ENCODE measurements at places on chromosomes 4 and X.

- no peak for DNase-seq
Measured at GRCh38 chr4:86855572-86855971, 6.4 kb upstream of the SLC10A6 start.

DNA sequence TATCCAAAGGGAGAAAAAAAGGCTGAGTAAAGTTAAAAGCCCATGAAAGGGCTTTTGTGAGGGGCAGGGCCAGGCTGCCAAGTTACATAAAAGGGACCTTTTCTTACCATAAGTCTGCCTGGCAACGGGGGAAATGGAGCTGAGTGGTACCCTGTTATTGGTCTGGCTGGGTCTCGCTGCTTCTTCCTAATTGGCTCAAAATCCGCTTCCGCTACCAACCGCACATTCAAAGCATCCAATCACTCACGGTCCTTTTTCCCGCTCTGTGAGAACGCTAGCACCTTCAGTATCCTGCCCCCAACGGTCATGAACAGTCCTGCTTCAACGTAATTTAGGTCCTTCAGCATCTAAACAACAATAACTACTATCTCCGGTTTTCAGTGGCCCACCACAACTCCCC lies 611 bp downstream of the TEX11 start:
- DNase-seq = no peak

DNA sequence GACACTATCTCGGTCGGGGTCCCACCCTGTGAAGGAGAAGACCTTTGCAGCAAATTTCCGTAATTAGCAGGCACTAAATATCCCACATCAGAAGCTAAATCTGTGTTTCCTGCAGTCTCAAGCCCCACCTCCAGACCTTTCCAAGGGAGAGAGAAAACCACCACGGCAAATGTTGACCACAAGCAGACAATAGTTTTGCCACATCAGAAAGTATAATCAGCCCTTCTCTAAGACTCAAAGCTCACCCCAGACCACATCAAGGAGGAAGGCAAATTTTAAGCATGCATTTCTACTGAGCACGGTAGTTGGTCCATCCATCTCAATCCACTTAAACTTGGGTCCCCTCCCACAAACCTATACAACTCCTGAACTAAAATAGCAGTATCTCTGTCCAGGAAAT lies 398.5 kb downstream of the GPM6A start:
- no peak for DNase-seq

GRCh38 chr4:20764366-20764992 lies 64.2 kb downstream of the PACRGL start:
- no peak for DNase-seq

DNA sequence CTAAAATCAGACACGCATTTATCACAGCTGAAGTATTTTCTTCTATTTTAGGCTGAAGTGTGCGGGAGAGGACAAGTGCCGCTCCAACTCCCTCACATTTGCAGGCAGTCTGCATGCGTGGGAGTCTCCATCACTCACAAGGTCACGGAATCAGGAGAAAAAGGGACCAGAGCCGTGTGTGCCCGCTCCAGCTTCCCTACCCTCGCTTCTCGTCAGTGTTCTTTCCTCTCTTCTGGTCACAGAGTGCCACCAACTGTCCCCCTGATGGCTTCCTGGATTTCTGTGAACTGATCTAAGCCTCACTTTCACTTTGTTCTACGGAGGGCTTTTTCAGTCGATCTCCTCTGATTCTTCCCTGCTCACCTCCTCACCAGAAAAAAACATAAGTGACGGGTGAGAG lies 407.4 kb upstream of the AADAT start:
- DNase-seq = no peak

- no peak for DNase-seq
Measured at GRCh38 chr4:48795108-48795507, 15.0 kb upstream of the FRYL start.

DNA sequence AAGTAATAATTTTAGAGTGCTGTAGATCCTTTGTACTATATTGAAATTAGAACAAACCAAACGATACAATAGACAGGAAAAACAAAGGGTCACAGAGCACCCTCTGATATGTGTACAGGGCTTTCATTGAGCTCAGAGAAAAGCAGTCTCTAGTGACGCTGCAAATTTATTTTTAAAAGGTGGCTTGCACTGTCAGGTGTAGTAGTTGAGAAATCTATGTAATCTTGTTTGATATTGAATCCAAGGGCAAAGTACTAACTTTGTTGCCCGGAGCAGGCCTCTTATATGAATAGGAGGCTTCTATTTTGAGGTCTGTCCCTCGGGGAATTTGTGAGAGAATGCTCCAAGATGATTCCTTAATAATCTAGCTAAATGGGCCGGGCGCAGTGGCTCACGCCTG lies 1755.5 kb downstream of the PCDH7 start:
- DNase-seq = no peak

GRCh38 chr4:183335369-183335940 lies 13.2 kb upstream of the CLDN24 start:
- DNase-seq = no peak

DNA sequence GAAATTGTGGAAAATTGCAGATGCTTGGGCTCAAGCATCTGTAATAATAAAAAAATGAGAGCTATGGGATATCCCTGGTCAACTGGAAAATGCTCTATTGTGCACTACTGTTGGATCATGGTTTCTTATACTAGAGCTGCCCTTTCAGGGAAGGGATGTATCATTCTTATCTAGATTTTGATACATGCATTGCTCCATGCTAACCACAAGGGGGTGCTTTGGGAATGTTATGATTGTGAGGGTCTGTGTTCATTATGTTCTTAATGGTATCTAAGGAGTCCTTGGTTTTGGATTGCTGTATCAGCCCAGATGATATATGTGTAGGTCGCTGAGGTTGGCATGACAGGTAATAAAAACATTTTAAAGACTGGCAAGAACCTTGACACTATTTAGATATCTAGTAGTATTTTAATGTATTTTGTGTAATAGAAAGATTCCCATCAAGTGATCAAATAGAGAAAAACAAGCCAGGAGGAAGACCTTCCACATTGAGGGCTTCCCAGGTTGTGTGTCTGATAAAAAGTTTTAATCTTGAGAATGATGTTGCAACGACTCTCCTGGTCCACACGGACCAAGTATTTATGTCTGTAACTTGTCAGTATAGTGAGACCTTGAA lies 49.2 kb upstream of the TLR2 start:
- no peak for DNase-seq
